Vein endothelial cell (primary cell): ENCODE measurements at places on chromosomes 6 and 20. TPM values are rescaled to one million over a fixed set of nuclear protein-coding genes. Genes with fewer than 3 reads are reported as not detected.

Gene SPATS1
- not detected in 2 replicates for total RNA-seq

Gene RSPO4
- not detected in 2 replicates for total RNA-seq

Gene NFS1
- total RNA-seq, result 20.0 and 20.9 TPM in 2 replicates

Gene IL22RA2
- not detected in 2 replicates for total RNA-seq

Gene UNC5CL
- not detected in 2 replicates for total RNA-seq

Gene GHRH
- total RNA-seq, result not detected in 2 replicates

Gene HLA-DMA
- 0.48 and 2.0 TPM in 2 replicates for total RNA-seq

Gene SLC22A2
- not detected in 2 replicates for total RNA-seq

Gene MPC1
- total RNA-seq, result 10.8 and 14.6 TPM in 2 replicates

Gene BPIFB2
- not detected in 2 replicates for total RNA-seq

Gene GATA5
- not detected in 2 replicates for total RNA-seq

Gene FAM217A
- total RNA-seq, result not detected in 2 replicates

Gene EDN1
- 379 and 612 TPM in 2 replicates for total RNA-seq

Gene C6orf15
- total RNA-seq, result 0.33 TPM in 1 of 2 replicates, not detected in the other

Gene HRH3
- total RNA-seq, result not detected in 2 replicates

Gene PDE7B
- 28.1 and 52.6 TPM in 2 replicates for total RNA-seq

Gene CABLES2
- total RNA-seq, result 2.7 and 3.9 TPM in 2 replicates

Gene BANF2
- not detected in 2 replicates for total RNA-seq

Gene EYS
- under 0.01 and 3.2 TPM in 2 replicates for total RNA-seq

Gene PRPH2
- total RNA-seq, result 0.48 and 1.3 TPM in 2 replicates

Gene ADGRF4
- not detected in 2 replicates for total RNA-seq

Gene DEK
- 75.1 and 103 TPM in 2 replicates for total RNA-seq

Gene BPIFB4
- not detected in 2 replicates for total RNA-seq

Gene RPS6KA2
- total RNA-seq, result 156 and 248 TPM in 2 replicates

Gene PRL
- total RNA-seq, result not detected in 2 replicates

Gene IMPG1
- 0.29 TPM in 1 of 2 replicates, not detected in the other for total RNA-seq

Gene CYP24A1
- total RNA-seq, result not detected in 2 replicates

Gene GPX6
- not detected in 2 replicates for total RNA-seq

Gene MBOAT1
- total RNA-seq, result 2.3 and 3.3 TPM in 2 replicates

Gene PKIB
- total RNA-seq, result 0.33 TPM in 1 of 2 replicates, not detected in the other

Gene CRISP2
- not detected in 2 replicates for total RNA-seq

Gene ADGRF5
- 80.0 and 246 TPM in 2 replicates for total RNA-seq

Gene GJA10
- not detected in 2 replicates for total RNA-seq

Gene TUBB1
- not detected in 2 replicates for total RNA-seq

Gene CST9
- not detected in 2 replicates for total RNA-seq

Gene C2
- total RNA-seq, result 0.65 TPM in 1 of 2 replicates, not detected in the other

Gene HCRTR2
- not detected in 2 replicates for total RNA-seq

Gene PRR18
- not detected in 2 replicates for total RNA-seq

Gene C4B
- total RNA-seq, result 0.33 and 0.76 TPM in 2 replicates

Gene SRC
- 19.6 and 20.6 TPM in 2 replicates for total RNA-seq

Gene CD164
- 115 and 132 TPM in 2 replicates for total RNA-seq

Gene LY6G6C
- total RNA-seq, result not detected in 2 replicates
